KG1 (cell line): ENCODE measurements at places on chromosomes 4 and X.

DNA sequence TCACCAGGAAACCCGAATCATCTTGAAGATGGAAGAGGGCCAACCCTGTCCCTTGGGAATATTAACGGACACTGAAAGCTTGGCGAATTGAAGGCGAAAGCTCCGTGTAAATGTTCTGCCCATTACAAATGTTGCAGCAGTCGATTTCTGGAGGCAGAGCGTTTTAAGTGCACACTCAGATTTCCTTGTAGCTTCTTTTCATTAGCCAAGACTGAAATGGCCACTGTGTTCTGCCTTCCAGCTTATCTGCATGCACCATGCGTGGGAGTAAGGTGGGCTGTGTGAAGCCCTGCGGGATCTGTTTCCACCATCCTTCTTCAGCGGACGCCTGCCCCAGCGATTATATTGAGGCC lies 1.3 kb downstream of the SMIM20 start:
- DNase-seq = no peak

DNA sequence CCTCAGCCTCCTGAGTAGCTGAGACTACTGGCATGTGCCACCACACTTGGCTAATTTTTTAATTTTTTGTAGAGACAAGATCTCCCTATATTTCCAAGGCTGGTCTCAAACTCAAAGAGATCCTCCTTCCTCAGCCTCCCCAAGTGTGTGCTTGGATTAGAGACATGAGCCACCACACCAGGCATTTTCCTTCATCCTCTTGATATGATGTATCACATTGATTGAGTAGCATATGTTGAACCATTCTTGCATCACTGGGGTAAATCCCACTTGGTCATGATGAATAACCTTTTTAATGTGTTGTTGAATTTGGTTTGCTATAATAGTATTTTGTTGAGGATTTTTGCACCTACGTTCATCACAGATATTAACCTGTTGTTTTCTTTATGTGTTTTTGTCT lies 24.2 kb upstream of the PPM1K start:
- no peak for DNase-seq

DNA sequence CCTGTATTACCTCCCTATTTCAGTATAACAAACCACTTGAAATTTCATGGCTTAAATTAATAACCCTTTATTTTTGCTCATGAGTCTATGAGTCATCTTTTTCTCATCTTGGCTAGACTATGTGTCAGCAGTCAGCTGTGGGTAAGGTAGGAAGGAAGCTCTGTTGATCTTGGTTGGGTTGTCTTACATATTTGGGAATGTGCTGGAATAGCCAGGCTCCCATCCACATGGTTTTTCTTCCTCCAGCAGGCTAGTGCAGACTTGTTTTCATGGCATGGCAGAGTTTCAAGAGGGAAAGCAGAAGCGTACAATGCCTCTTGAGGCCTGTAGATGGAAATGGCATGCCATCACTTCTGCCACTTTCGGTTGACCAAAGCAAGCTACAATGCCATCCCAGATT lies 89.7 kb downstream of the LINC00632 start:
- DNase-seq = no peak

- no peak for DNase-seq
These were observed 180.6 kb upstream of the NUDT6 start for GRCh38 chr4:123102897-123103471.

GRCh38 chrX:21658746-21659145 lies 616 bp upstream of the KLHL34 start:
- DNase-seq = no peak

- DNase-seq = no peak
These were observed 21.2 kb downstream of the DOK7 start for GRCh38 chr4:3484057-3484973.

DNA sequence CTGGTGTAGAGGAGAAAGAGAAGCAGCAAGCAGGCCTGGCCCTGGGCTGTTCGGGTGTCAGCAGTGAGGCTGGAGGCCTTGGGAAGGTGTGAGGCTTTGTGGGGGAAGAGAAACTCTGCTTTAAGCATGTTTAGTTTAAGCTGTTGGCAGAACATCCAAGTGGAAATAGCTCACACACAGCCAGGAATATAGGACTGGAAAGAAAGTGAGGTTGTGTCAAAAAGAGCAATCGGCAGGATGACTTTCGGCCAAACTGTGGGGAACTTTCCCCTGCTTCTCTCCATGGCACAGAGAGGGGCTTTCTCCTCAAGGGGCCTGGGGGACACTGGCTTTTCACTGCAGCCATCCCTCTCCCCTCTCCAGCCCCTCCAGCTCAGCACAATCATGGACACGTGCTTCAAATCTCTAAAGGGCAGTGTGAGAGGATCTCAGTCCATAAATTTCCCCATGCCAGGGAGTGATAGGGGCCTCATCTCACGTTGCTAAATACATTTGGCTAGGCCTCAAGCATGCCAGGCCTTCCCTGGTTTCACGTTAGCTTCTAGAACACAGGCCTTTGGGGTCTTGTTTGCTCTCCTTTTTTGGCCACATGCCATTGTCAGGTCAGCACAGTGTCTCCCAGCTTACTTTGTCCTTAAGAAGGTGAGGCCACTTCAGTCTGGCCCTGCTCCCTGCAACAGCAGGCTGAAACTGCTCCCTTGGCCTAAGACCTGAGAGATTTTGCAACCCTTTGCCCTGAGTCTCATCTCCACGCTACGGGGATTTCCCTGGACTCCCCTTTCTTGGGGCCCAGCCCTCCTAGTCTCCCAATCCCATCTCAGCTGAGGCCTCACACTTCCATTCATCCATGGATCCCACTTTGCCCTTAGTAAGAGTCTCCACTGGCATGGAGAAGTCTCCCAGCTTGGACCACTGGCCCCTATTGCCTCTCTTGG lies 8.3 kb upstream of the CITED1 start:
- DNase-seq = no peak

DNA sequence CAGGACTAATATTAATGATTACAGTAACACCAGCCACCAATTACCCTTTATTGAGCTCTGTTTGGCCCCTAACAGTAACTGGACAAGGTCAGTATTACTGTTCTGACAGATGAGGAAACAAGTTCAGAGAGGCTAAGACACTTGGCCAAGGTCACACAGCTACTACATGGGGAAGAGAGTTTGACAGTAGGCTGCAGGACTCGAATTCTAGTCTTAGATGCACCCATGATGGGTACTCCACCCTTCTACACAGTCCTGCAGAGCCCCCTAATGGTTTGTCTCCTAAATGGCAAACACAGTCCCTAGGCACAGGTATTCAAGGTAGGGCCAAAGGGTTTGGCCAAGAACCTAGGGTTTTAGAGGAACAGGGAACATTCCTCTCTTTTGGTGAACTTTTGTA lies 93.9 kb downstream of the NSUN7 start:
- no peak for DNase-seq

DNA sequence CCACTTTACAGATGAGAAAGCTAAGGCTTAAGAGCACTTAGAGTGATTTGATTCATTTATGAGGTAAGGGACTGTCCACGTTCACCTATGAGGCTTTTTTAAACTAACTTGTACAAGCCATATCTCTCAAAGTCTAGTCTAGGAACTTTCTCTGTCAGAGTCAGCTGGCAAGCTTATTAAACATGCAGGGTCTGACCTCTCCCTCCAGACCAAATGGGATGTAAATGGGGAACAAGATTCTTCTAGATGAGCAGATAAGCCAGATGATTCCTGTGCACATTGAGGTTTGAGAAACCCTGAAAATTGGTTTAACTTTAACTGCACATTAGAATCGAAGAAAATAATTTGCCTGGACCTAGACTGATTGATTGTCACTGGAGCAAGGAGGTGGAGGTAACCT lies 160.0 kb upstream of the SPRY1 start:
- no peak for DNase-seq

GRCh38 chr4:3371033-3372001 lies 70.5 kb upstream of the HGFAC start:
- DNase-seq = no peak

- DNase-seq = no peak
These were observed 6.3 kb upstream of the SGMS2 start for GRCh38 chr4:107818301-107818910.

DNA sequence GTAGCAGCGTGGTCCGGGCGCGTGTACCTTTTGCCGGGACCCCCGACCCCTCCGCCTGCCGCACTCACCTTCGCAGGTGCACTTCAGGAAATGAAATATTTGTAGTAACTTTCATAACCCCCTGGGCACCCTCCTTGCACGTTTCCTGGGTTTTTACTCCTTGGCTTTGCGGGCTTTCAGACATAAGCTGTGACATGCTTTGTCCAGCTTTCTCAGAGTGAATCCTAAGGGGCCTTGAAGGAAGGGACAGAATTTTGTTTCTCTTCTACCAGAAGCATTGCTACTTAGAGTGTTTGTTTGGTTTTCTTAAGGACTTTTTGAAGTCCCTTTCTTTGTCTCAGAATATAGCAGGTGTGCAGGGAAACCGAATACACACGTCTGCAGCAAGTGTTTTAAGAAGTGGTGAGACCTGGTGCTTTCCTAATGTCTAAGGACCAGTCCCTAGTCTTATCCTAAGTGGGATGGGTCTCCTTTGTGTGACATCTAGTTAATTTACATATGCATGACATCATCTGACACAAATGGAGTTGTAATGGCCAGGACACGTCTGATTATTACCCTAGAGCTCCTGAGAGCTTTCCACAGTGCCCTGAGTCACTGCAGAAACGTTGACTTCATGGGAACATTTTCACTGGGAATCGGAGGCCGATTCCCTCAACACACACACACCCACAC lies 1.3 kb downstream of the FAM149A start:
- DNase-seq = no peak

DNA sequence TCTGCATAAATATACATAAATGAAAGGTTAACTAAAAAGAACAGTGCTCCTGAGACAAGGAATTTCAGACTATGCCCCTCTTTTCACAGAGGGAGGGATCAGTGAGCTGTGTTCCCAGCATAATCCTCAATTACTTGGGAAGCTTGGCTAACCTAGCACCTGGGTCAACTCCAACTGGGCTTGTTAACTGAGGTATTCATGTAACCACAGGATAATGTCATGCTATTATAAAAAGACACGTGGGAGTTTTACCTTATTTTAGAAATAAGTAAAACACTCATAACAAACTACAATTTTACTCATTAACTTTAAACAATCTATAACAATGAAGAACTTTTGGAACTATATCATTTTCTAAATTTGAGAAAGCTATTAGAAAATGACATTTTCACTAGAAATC lies 48.6 kb downstream of the RPGR start:
- no peak for DNase-seq

DNA sequence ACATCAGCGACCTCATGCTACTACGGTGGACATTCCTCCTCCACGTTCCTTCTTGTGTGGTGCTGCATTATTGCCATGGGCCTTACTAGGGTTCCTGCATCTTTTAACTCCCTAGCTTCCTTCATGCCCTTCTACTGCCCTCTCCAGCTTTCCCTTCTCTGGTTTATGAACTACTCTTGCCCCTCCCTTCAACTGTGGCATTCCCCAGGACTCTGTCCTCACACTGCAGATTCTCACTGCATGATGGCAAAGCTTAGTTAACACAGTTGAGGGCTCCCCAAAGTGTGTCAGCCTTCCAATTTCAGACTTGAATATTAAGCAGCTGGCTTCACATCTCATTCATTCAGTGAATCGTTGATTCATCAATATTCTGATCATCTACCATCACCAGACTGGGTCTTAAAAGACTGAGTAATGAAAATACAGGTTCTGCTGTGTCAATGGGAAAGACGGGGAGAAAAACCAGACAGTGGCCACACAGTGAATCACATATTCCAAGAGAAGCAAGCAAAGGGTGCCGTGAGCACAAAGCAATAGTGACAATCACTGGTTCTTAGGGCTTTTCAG lies 53.0 kb downstream of the ZFX start:
- no peak for DNase-seq

DNA sequence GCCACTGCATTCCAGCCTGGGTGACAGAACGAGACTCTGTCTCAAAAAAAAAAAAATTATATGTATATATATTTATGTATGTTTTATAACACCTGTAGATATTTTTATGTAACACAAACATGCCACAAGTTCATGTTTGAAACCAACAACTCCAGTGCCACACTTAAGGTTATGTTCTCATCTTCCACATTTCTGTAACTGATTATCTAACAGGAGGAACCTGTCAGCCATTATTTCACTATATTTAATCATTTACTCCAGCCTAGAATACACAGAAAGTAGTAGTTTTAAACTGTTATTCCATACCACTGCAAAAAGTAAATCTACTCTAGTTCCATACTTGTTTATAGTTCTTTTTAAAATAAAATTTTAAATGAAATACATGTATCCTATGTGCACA lies 32.3 kb downstream of the MCUB start:
- DNase-seq = no peak

GRCh38 chr4:41822325-41822724 lies 73.8 kb upstream of the PHOX2B start:
- no peak for DNase-seq

DNA sequence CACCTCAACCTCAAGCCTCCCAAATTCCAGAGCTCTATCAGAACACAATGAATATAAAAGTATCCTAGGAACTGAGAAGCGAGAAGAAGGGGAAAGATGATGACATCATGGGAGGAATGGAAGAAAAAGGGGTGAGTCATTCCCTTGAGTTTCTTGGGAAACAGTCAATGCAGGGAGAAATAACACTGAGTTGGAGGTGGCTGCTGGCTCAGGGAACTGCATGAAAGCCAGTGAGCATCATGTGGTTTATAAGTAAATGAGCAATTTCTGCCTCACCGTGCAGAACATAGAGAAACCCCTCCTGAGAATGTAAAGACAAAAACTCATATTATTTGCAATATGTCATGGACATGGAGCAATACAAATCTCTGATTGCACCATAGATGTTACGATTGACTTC lies 73.3 kb downstream of the SHOX start:
- DNase-seq = no peak

- no peak for DNase-seq
These were observed 101.5 kb upstream of the KLHL13 start for GRCh38 chrX:118218079-118218478.

- no peak for DNase-seq
These were observed 1.4 kb upstream of the SMAD1 start for GRCh38 chr4:145480257-145480656.

DNA sequence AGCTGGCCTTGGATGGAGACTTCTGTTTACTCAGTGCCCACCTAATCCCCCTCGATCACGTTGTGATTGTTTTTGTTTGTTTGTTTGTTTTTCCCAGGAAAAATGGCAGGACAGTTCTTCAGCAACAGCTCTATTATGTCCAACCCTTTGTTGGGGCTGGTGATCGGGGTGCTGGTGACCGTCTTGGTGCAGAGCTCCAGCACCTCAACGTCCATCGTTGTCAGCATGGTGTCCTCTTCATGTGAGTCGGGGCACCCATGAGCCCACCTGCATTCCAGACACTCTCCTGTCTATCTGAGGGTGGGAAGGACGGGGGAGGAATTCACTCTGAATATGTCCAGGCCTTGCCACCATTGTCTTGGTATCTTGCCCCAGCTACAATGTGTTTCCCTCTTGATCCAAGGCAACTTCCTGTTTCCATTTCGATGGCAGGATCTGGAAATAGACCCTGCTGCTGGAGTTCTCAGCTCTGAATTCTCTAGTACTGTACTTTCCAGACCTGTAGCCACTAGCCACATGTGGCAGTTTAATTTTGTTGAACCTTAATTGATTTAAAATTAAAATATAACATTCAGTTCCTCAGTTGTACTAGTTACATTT lies 10.5 kb downstream of the SLC34A2 start:
- DNase-seq = no peak
